ENCODE measurements at places on chromosomes 5 and 9. TPM values are rescaled to one million over a fixed set of nuclear protein-coding genes. Genes with fewer than 3 reads are reported as not detected.

GRCh38 chr5:137560420-137560819 is 61.3 kb upstream of the SPOCK1 start:
- peak; percentile 88 for DNase-seq

GRCh38 chr9:130665431-130666392 is 1.3 kb downstream of the PRDM12 start:
- no peak for DNase-seq

DNA sequence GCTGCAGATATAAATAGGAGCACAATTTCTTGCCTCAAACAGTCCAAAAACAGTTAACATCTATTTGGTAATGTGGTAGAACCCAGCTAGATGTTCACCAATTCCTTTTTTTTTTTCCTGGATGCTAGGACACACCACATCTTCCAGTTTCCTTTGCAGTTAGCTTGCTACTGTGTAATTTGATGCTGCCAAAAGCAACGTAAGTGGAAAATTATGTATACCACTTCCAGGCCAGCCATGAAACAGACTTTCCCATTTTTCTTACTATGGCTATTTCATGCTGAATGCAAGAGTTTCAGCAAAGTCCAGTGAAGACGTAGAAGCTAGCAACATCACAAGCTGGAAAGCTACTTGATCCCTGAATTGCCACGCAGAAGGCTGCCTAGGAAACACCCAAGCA is 667.2 kb downstream of the TLE1 start:
- DNase-seq, result no peak

GRCh38 chr5:1476181-1476966 is 31.1 kb upstream of the SLC6A3 start:
- no peak for DNase-seq

DNA sequence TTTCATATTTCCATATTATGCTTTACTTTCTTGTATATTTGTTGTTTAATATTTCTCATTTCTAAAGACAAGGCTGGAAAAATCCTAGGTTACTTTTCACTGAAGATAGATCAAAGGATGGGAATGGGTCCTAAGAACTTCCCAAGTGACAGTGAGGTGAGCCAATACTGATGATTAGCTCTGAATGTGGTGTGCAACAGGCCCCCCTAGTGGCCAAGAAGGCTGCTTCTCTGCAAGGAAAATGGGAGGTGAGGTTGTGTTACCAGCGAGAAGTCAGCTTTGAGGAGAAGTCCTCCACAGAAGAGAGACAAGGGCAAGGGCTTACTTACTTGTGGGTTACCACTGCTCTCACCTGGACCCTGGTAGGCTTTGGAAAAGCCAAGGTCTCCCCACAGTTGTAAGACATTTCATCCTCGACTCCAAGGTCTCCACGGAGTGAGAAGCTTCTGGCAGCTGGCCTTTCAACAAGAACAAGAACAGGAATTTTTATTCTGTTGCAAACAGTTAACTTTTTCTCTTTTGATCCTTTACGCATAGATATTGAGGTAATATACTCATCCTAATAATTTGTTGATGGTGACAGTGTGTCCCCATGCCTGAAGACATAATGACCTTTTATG is 69.9 kb downstream of the MAMDC2 start:
- DNase-seq, result peak; percentile 70

GRCh38 chr9:82757924-82758323 is 305.0 kb downstream of the RASEF start:
- no peak for DNase-seq

DNA sequence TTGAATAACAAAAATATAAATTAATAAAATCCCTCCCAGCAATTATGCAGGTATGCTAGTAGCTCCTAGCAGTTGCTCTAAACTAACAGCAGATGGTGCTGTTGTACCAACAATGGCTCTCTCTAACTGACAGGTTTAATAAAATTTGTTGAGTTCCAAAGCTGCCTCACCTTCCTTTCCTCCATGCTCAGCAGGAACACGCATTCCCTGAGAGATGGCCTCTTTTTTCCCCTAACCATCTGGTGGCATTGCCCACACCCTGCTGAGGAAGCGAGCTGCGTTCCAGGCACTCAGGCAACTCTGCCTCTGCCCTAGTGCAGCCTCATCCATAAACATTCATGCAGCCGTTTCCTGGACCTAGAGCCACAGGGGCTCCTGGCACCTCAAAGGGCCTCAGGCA is 106.2 kb downstream of the KLHL3 start:
- DNase-seq, result peak; percentile 60

DNA sequence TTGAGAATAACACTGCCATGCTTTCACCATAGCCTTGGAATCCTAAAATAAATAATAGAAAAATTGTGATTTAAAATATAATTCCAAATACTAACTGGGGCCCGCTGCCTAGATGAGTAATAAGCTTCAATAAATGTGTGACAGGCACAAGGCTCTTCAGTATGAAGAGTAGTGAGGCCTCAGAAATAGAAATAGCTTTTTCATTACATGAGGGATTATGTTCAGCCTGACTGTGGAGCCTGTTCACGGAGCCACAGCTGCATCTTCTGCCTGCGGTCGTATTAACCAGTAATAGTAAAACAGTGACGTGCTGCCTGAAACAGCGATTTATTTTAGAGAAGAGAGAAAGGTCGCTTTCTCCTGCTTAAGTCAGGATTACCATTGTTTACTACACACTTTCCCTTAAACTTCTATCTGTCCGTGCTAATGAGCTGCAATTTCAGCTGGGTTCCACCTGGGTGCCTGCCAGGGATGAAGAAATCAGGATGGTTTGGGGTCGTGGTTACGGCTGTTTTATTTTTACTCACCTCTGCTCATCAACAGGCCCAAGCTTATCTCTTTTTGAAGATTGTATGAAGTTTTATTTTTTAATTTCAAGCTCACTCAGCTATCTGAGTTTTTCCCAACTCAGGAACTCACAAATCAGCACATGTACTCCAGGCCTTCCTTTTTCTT is 284.9 kb upstream of the WWC1 start:
- no peak for DNase-seq

DNA sequence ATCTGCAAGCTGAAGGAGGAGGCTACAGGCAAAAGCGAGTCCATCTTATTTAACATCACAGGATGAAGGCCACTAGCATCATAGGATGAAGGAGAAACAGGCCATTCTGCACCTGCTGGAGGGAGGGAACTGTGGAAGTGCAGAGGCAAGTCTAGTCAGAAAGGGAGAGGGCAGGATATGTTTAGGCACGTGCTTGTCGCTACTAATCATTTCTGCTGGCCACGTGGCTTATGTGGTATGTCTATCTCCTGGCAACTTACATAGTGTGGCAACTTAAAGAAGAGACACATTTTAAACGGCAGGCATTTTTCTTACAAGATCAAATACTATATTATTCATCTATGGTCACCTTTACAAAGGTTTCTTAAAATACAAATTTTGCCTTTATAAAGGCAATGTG is 74.0 kb downstream of the GNAQ start:
- no peak for DNase-seq

- no peak for DNase-seq
These were observed 51.5 kb downstream of the WNK2 start for GRCh38 chr9:93235300-93235960.

GRCh38 chr5:80069251-80069800 is 34.2 kb downstream of the THBS4 start:
- DNase-seq, result no peak

DNA sequence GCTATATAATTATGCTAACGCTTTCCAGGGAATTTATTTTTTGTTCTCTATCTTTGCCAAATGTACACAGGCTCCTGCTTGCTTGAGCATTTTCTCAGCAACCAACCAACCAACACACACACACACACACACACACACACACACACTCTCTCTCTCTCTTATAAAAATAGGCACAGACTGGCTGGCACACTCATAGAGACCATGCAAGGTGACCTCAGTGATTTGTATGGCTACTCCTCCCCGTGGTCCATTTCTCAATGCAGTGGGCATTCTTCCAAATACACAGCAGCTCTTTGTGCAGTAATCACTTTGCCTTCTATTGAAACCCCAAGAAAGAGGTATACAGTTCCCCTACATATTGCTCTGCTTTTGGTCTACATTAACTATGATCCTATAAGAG is 416.0 kb downstream of the MAN2A1 start:
- DNase-seq, result no peak

- DNase-seq, result no peak
These were observed 11.5 kb downstream of the DDX4 start for GRCh38 chr5:55749387-55749786.

- no peak for DNase-seq
These were observed 7.5 kb downstream of the IRF1 start for GRCh38 chr5:132483101-132483500.

DNA sequence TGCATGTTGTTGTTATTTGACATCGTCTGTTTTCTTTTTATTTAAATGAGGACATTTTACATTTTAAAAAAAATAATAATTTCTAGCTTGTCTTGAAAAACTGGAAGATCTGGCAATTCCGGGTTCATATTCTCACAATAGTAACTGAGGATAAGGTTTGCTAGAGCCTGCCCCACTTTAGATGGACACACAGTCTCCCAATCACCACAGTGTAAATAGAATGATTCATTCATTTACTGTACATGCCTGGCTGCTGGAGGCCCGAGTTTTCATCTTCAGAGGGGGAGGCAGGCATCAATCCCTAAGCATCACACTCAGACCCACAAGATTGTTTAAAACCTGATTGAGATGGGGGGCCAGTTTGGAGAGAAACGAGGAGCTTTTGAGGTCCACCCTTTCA is 2039.7 kb upstream of the WWC1 start:
- no peak for DNase-seq

- DNase-seq, result no peak
These were observed 80.5 kb downstream of the RAI14 start for GRCh38 chr5:34736445-34737115.

- no peak for DNase-seq
These were observed 148.7 kb downstream of the RFK start for GRCh38 chr9:76245518-76245917.

GRCh38 chr9:105313238-105313637 is 68.8 kb downstream of the SLC44A1 start:
- no peak for DNase-seq

GRCh38 chr5:176810687-176811501 is 535 bp downstream of the UNC5A start:
- no peak for DNase-seq

DNA sequence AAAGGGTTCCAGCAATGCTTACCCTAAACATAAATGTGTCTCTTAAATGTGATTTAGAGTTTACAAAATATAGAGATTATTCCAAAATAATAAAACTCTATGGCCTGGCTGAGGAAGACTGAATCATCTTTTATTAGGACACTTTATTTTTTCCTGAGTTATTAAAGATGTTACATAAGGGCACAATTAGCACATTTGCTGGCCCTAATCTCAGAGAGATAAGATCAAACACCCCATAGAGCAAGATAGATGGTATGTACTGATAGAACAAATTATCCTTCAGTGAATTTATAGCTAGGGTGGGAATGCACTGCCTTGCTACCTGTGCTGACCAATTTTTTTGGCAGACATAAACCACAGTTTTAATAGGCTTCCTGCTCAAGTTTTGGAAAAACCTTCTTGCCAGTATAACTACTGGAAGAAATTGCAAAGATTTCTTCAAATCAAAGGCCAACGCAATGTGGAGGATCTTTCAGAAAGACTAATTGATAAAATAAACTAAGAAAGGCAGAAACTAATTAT is 367.1 kb upstream of the MPDZ start:
- DNase-seq, result no peak

- DNase-seq, result no peak
These were observed 232.3 kb downstream of the GAS1 start for GRCh38 chr9:86714999-86715398.

DNA sequence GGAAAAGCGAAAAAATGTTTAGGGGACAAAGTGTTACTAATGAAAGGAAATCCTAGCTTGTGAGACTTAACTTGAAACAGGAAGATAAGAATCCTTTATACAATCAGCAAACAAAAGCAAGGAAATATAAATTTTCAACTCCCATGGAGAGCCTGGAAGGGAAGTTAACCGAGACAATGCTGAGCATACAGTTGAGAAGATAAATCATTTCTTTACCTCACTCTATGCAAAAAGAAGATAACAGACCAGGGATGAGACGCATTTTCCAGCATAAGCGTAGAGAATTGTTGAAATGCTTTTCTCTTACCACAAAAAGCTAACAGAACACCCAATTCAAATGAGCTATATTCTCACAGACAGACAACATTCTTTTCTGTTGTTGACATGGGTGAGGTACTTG is 309.6 kb downstream of the CWC27 start:
- peak; percentile 67 for DNase-seq

DNA sequence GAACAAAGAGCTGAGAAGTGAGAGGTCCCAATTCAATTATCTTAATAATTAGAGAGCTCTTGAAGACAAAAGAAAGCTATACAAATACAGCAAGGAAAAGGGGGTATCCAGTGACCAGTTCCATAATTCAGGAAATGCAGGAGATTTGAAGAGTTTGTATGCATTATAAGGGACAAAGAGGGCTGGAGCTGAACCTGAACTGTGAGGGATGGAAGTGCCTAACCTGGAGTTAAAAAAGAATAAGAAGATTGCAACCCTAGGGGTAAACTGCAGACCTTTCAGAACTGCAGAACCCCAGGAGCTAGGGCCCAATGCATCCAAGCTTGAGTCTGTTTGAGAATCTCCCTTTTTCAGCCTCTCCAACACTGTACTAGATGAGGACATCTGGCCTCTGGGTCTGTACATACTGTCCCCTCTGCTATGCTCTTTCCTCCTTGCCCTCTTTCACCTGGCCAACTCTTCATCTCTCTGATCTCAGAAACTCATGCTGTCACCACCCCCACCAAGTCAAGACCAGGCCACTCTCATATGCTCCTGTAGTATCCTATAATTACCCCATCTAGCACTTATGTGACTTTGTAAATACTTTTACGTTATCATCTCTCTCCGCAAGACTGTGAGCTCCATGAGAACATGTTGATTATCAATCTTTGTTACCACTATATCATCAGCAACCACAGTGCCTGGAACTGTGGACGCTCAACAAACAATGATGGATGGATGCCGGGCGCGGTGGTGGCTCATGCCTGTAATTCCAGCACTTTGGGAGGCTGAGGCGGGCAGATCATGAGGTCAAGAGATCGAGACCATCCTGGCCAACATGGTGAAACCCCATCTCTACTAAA is 6.6 kb upstream of the PRKACG start:
- DNase-seq, result no peak

- no peak for DNase-seq
These were observed 320.9 kb downstream of the NTRK2 start for GRCh38 chr9:84990416-84990815.

GRCh38 chr9:132672413-132672690 is 2.1 kb downstream of the GTF3C4 start:
- peak; percentile 49 for DNase-seq

The GRXCR2 gene
- polyA plus RNA-seq, result not detected

The SLC6A3 gene
- not detected for polyA plus RNA-seq

The WDR70 gene
- polyA plus RNA-seq, result 8.4 TPM

The CANX gene
- 156 TPM for polyA plus RNA-seq

The LIFR gene
- polyA plus RNA-seq, result 4.1 TPM

The ANKDD1B gene
- 0.05 TPM for polyA plus RNA-seq

The MACIR gene
- polyA plus RNA-seq, result 3.9 TPM

The TXNDC8 gene
- polyA plus RNA-seq, result not detected

The HTR4 gene
- not detected for polyA plus RNA-seq

The WDR38 gene
- polyA plus RNA-seq, result not detected

The TBC1D13 gene
- 43.9 TPM for polyA plus RNA-seq

The IL4 gene
- polyA plus RNA-seq, result not detected

The SREK1 gene
- polyA plus RNA-seq, result 22.0 TPM

The FCN1 gene
- polyA plus RNA-seq, result not detected

The CCNH gene
- polyA plus RNA-seq, result 47.9 TPM

All from endothelial cell of umbilical vein (primary cell).